ENCODE measurements at places on chromosomes 6 and 20.

GRCh38 chr20:50909413-50909812, 21.8 kb downstream of the ADNP start:
- DNase-seq = no peak

- DNase-seq = no peak
Observed at GRCh38 chr20:40397467-40397866, 291.6 kb downstream of the MAFB start.

- peak; percentile 59 for DNase-seq
Observed at GRCh38 chr6:134678436-134678889, 271.4 kb downstream of the ALDH8A1 start.

DNA sequence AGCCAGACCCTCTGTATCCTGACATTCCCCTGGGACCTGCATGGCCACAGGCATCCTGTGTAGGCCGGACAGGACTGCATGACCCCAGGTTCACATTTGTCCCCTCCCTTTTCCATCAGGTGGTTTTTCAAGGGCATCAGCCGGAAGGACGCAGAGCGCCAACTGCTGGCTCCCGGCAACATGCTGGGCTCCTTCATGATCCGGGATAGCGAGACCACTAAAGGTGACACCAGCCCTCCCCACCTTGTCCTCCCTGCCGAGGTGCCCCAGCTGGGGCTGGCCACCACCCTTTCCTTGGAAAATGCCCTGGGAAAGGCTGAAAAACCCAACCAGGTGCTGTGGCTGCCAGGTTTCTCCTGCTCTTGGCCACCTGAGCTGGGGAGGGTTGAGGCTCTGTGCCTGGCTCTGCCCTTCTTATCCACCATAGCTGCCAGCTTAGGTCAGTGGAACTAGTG, 27.6 kb downstream of the HCK start:
- DNase-seq = no peak

- DNase-seq = no peak
Observed at GRCh38 chr20:41168281-41169161, 31.2 kb downstream of the PLCG1 start.

DNA sequence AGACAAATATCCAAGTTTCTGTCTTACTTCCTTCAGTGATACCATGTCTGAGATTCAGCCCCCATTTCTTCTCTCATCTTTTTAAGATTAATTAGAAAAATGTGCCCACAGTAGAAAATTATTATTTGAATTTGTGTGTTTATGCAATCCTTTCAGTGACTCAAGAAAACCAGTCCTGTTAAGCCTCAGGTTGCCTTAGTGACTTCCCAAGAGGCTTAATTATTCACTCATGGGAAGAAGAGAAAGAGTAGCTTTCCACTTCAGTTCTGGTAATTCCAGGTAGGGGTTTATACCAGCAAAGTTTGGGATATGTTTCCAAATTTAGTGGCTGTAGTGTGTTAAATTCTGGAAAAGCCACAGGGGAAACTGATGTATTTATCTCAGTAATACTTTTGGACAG, 149.1 kb downstream of the RIMS1 start:
- no peak for DNase-seq

DNA sequence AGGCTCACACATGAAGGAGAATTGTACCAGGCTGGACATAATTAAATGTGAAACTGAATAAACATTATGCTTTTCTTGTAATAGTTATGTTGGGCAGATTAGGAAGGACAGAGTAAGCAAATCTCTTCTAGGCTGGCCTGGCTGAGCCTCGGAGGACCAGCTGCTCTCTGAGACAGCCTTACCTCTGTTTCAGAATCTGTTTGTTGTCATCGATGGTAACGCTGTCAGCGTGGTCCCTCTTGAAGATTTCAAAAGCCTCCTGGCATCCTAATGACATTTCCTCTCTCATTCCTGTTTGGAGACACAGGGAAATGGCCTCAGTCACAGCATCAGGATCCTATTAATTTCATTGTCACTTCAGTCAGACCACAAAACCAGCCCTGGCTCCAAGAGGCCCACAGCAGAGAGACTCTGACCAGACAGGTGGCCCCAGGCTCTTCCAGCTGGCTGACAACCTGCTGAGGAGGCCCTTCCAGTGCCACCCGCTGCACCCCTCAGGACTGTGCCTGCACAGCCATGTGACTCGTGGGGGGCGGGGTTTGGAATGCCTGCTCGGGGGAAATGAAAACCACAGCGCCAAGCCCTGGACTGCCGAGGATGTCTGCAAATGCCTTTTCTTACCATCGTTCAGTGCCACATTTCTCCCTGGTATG, 108.5 kb upstream of the KCNK16 start:
- no peak for DNase-seq

DNA sequence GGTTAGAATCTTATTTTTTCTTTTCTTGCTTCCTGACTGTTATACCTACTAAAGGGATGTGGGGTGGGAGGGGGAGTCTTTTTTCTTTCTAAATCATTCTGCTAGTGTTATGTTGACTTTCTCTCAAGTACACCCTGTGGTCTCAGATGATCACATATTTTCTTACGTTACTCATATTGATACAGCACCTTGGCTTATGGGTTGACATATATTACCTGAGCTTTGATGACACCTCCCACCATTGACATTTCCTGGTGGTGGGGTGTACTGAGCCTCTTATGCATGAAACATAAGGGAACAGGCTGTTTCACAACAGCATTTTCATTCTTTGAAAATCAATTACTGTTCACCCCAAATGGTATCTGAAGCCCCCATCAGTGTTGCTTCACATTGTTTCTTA, 169.8 kb downstream of the MMS22L start:
- DNase-seq = no peak

DNA sequence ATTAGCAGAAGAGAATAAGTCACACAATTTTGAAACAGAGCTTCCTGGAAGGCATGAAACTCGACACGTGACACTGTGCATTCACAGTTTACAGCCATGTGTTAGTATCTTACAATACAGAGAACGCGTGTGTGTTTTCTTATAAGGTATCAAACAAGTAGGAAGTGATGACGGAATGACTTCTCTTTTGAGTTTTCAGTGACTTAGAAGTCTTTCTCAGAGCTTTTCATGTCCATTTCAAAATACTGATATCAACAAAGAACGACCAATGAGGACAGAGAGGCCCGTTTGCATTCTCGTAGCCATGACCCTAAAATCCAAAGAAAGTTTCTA, 36.6 kb upstream of the DUSP22 start:
- no peak for DNase-seq

- DNase-seq = no peak
Observed at GRCh38 chr20:22931653-22932608, 103.2 kb upstream of the SSTR4 start.

DNA sequence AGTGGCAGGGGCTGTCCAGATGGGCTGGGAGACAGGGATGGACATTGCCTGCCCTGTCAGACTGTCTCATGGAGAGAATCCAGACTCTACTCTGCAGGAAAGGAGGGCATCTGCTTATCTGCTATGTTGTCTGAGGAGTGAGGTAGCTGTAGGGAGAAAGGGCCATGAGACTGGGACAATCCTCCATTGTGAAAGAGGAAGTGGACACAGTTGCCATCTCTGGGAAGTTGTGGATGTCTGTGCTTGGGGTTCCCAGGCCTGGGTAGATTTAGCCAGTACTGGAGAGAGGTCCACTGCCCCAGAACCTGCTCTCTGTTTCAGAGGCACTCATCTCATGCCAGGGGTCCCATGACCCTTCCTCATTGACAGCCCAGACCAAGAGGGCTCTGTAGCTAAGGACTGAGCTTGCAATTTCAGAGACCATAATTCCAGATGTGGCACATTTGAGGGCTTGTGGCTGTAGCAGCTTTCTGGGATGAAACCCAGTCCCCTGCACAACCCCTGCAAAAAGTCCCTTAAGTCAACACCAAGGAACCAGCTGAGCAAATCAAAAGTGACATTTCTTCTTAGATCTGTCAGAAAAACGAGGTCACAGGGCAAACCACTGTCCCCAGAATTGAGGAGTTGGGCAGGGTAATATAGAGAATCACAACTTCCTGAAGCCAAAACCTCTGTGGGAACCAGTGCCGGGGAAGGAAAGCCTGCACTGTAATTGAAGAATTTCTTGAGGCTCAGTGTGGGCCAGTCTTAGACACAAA, 4.1 kb upstream of the SIRPG start:
- DNase-seq = no peak

GRCh38 chr20:10637031-10637559, 36.7 kb downstream of the JAG1 start:
- peak; percentile 78 for DNase-seq

DNA sequence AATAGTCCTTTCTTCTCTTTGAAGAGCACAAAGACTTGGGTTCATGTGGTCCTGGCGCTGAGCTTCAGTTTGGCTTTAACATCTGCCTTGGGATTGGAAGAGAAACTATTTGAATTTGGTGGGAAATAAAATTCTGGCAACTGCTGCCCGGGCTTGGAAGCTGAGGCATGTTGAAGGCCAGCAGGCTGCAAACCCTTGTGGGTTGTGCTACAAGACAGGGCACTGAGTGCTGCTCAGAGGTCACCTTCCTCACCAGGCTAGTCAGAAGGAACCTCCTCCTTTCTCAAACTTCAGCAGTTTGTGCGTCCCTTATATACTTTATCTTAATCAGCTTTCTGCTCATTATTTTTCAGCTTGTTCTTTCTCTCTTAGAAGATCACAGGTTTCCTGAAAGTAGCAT, 238.4 kb upstream of the TBX18 start:
- DNase-seq = no peak

DNA sequence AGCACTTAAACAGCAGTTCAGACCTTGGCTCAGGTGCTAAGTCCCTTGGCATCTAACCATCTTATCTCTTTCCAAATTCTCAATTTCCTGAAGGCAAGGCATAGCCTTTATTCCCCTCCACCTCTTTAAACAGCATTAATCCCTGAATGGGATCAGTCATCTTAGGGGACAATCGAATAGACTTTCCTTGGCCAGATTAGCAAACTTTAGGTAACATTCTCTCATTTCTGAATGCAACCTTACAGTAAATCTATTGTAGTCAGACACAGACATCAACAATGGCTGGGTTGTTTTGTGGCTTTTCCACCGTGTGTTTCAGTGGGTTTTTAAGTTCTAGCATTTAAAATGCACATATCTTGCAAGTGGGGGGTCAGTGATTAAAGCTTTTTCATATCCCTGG, 56.8 kb downstream of the ATP9A start:
- no peak for DNase-seq

DNA sequence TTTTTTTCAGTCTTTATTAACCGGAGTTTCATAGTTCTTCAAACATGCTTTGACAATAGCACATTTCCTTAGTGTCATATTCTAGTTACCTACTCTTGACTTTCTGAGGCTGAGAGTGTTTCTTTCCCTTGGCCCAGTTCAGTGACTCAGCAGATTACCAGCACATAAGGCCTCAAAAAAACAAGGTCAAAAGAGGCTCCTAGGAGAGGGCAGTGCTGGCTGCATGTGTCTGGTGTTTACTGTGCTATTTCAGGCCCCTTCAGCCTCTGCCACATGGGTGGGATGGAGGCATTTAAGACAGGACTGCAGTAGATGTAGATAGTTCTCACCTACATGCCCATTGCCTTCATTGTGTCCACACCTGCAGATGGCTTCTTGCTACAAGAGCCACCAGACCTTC, 198.2 kb upstream of the SSTR4 start:
- peak; percentile 7 for DNase-seq

- no peak for DNase-seq
Observed at GRCh38 chr20:50271176-50271575, 80.5 kb downstream of the CEBPB start.

DNA sequence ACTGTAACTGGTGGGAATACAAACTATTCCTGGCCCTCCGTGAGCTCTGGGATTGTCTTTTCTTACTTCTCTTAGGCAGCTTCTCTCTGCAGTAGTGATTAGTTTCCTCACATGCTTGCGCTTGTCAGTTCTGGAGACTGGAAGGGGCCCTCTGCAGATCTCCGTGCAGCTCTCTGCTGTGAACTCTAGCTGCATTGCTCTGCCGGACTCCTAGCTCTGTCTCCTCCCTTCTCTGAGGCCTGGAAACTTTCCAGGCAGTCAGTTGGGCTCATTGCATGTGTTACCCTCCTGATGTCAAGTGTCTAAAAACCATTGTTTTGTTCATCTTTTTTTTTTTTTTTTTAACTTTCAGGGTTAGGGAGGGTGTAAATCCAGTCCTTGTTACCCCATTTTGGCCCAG, 102.3 kb downstream of the CTNNBL1 start:
- no peak for DNase-seq

GRCh38 chr6:33277663-33278391, 904 bp downstream of the B3GALT4 start:
- no peak for DNase-seq

DNA sequence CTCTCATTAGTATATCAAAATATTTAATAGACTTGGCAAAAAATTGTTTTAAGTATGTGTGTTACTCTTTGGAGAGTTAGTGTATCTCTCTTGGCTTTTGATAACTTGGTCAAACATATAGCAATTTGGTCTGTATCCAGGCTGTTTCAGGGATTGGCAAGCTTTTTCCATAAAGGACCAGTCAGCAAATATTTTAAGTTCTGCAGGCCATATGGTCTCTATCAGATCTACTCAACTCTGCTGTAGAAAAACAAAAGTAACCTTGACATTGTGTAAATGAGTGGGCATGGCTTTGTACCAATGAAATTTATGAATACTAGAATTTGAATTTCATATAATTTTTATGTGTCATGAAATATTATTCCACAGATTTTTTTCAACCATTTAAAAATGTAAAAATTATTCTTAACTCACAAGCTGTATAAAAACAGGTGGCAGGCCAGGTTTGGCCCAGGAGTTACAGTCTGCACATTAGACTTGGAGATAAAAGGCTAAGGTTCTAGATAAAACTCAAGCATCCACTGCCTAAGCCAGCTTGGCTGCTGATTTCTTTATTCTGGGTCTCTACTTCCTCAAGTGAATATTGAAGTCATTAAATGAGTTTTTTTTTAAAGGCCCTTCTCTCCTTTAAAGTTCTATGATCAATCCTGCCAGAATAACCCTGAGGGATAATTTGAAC, 13.7 kb downstream of the GSTA4 start:
- DNase-seq = peak; percentile 11

GRCh38 chr6:157769776-157770426, 53.1 kb upstream of the SNX9 start:
- peak; percentile 62 for DNase-seq

DNA sequence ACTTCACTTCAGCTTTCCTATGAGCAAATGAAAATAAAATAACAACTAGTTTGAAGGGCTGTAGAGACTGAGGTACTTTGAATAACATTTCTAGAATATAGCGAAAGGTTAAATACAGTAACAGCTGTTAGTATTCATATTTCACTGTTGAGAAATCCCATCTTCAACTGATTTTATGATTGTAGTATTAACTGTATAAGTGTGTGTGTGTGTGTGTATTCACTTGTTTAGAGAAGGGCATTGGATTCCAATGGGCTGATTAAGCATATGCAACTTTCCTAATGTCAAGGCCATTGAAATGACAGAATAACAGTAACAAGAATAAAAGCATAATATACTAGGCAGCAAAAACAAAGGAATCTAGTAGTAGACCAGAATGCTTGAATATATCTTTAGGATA, 957.5 kb upstream of the EPHA7 start:
- no peak for DNase-seq
